RWPE1 (cell line): ENCODE measurements at places on chromosomes 11 and 22.

DNA sequence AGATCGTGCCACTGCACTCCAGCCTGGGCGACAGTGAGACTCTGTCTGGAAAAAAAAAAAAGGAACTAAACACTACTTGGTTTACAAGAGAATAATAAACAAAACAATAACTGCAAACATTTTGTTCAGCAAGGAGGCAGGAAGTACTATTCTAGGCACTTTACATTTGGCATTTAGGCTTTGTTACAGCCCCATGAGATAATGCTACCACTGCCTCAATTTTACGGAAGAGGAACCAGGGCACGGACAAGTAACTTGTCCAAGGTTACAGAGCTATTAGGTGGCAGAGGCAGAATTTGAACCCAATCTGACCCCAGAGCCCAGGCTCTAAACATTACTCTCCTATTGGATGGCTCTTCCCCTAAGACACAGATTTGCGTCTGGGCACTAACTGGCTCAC is 108.7 kb upstream of the AKIP1 start:
- no peak for DNase-seq

GRCh38 chr11:126841999-126842398 is 158.6 kb downstream of the KIRREL3 start:
- no peak for DNase-seq

DNA sequence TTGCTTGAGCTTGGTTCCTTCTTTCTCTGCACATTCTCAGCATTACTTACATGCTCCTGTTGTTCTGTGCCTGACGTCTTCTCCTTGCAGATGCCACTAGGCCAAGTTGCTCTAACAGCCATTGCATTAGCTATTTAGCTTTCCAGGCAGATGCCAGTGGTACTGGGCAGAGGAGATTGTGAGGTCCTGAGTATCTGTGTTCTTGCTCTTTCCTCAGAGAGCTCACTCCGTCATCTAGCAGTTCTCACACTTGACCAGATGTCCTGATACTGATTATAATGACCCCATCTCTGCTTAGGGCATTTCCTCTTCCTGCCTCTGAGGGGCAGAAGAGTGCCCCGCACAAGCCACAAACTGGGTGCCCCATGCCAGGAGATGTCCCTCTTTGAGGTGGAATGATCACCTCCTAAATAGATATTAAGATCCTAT is 30.7 kb downstream of the ARHGAP1 start:
- no peak for DNase-seq

- DNase-seq, result no peak
Measured at GRCh38 chr11:47609675-47610074, 15.5 kb upstream of the C1QTNF4 start.

- no peak for DNase-seq
Measured at GRCh38 chr22:46484861-46485595, 52.4 kb downstream of the CELSR1 start.

GRCh38 chr22:45441138-45441537 is 27.6 kb downstream of the RIBC2 start:
- peak; percentile 20 for DNase-seq
